ENCODE measurements at places on chromosomes 2 and 18.

- no peak for DNase-seq
Observed at GRCh38 chr2:197078535-197078934, 152.0 kb upstream of the PGAP1 start.

- DNase-seq: no peak
Observed at GRCh38 chr18:43627848-43628530, 350.7 kb upstream of the SYT4 start.

DNA sequence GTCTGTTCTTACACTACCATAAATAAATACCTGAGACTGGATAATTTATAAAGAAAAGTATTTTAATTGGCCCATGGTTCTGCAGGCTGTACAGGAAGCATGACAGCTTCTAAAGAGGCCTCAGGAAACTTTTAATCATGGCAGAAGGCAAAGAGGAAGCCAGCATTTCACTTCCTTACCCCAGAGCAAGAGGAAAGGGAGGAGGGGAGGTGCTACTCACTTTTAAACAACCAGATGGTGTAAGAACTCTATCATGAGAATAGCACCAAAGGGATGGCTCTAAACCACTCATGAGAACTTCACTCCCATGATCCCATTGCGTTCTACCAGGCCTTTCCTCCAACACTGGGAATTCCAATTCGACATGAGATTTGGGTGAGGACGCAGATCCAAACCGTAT is 344.4 kb upstream of the SLC39A10 start:
- no peak for DNase-seq

DNA sequence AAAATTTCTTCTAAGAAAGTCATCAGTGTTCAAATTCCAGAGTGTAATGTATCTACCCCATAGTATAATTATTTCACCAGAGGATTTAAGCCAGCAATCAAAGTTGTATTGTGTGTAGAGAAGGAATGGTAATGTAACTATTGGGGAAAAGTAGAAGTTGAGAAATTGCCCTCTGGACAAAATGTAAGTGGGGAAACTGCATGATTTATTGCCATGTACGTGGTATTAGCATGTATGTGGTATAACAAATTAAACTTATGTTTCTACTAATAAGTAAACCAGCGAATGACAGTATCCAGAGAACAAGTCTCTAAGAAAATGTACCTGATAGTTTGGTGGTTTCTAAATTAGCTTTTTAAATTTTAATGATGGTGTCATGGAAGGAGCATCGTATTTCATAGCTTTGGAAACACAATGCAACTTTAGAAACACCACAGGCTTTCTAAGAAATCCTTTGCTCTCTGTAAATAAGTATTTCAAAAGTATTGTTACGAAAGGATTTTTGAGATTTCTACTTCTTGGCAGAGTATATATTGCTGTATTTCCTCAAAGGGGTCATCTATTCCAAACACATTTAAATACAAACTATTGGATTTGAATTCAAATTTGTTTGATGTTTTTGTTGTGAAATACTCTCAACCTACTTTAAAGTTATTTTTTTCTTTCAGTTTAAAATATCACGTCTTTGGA is 1018.9 kb upstream of the ZEB2 start:
- no peak for DNase-seq

GRCh38 chr2:140349695-140350094 is 1569.5 kb upstream of the NXPH2 start:
- DNase-seq: no peak

GRCh38 chr2:215811409-215812345 is 201.7 kb downstream of the MREG start:
- DNase-seq: no peak

GRCh38 chr2:134021830-134022524 is 231.9 kb upstream of the MGAT5 start:
- no peak for DNase-seq

DNA sequence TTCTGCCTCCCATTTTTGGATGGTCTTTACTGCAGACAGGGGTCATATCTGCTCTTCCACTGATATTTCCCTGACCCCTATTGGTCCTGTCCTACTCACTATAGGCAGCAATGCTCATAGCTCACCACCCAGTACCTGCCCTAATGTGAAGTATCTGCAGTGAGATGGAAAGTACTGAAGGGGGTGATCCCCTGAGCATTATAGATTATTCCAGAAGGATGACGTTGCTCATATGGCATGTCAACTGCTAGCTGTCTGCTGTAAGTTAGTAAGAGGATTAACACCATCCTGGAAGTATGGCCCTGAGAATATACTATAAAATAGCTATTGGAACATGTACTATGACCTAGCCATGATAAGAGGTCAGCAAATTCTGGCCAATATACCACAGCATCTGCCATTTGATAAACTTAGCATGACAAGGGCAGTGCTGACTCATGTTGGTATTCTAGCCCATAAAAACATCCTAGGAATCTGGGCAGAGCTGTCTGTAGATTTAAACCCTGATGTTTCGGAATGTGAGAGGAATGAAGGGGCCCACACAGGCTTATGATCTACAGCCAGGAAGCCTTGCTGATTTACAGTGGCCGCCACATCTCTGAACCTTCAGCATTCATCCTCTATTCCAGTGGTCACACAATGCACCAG is 451.4 kb downstream of the TNS1 start:
- no peak for DNase-seq

- no peak for DNase-seq
Observed at GRCh38 chr2:237147317-237147716, 61.6 kb downstream of the COPS8 start.

- DNase-seq: no peak
Observed at GRCh38 chr2:32611366-32611765, 16.5 kb upstream of the TTC27 start.

DNA sequence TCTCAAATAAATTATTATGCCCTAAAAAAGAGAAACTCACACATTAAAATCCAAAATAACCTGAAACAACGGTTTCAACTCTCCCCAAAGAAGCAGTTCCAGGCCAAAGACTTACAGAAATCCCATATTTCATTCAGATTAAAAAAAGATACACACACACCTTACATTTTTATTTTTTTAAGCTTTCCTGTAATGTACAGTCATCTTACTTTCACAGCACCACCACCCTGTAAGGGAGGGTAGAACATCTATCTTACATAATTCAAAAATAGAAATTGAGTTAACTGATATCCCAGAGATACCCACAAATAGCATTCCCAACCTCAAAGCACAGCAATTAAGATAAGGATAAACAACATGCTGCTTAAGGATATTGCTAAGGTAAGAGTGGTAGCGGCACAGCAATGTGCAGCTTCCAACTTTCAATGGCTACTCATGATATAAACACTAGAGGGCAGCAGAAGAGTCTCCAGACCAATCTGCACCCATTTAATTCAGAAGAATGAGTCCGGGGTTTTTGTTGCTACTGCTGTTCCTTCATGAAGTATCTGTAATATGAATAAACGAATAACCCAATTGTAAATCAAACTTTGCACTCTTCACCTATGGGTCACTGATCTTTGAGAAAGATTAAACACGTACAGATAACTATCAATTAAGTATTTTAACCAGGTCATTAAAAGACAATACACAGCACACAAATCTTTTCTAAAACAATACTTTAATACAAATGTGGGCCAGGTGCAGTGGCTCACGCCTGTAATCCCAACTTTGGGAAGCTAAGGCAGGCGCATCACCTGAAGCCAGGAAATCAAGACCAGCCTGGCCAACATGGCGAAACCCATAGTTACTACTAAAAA is 11.3 kb downstream of the GFPT1 start:
- DNase-seq: no peak

DNA sequence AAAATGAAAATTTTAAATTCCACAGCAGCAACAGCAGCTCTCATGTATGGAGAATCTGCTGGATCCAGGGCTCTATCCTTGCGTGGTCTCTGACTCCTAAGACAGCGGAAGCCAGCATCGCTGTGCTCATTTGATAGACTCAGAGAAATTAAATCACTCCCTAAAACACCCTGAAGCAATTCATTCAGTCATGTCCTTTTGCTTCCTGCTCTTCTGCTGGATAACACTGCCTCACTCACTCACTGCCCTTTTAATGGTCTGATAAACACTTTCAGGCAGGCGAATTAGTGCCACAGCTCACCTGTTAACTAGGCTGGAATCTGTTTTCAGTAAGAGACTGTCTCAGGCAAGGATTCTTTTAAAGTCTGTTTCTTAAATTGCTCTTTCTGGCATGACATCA is 10.0 kb downstream of the WIPF1 start:
- no peak for DNase-seq

- DNase-seq: no peak
Observed at GRCh38 chr2:190746971-190747761, 98.3 kb downstream of the NAB1 start.

- DNase-seq: no peak
Observed at GRCh38 chr18:34723143-34723542, 13.0 kb downstream of the DTNA start.

DNA sequence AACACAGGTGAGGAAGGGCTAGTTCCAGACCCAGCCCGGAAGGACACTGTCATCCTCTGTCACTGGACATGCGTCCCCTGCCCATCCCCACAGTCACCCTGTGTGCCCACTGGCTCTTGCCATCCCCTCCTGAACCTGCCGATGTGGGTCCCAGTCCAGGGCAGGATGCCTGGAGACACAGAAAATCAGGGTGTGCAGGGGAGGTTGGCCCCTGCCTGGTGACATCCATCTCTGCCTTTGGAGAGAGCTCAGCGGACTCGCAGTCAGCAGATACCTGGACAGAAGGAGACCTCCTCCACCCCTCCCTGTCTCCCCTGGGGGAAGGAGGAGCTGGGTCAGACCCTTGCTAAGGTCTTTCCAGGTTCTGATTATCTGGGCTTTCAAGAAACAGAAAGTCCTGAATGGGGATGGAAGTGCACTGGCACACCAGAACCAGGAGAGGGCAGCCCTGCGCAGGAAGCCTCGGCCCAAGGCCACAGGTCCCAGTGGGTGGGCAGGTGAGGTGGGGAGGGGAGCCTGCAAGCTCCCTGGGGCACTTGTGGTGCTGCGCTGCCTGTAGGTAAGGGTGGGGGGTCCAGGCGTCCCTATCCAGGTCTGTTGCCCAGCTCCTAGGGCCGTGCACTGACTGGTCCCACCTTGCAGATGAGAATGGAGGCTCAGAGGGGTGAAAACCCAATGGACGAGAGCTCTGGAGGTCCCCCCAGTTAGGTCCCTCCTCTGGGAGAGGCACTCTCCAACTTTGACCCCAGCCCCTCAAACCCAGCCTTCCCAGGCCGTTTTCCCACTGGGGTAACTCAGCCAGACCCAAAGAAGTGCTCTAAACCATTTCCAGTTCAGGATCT is 9.7 kb upstream of the OTOS start:
- DNase-seq: no peak

- DNase-seq: no peak
Observed at GRCh38 chr2:220736778-220737177, 835.3 kb downstream of the EPHA4 start.

DNA sequence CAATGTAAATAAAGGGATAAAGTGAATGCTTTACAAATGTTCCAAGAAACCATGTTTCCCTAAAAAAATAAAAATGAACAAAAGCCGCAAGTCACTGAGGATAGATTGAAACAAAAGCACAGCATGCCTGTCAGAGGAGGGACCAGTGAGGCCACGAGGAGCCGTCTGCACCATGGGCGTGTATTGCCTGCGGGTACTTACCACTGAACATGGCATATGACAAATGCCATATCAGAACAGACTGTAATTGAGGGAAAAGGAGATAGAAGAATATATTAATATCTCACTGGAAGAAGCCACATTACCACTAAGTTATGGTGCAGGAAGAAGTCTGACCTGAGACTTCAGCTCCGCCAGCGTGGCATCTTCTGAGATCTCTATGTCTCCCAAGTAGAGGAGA is 75.8 kb downstream of the USP40 start:
- no peak for DNase-seq

GRCh38 chr18:36895606-36896005 is 66.7 kb downstream of the KIAA1328 start:
- no peak for DNase-seq

DNA sequence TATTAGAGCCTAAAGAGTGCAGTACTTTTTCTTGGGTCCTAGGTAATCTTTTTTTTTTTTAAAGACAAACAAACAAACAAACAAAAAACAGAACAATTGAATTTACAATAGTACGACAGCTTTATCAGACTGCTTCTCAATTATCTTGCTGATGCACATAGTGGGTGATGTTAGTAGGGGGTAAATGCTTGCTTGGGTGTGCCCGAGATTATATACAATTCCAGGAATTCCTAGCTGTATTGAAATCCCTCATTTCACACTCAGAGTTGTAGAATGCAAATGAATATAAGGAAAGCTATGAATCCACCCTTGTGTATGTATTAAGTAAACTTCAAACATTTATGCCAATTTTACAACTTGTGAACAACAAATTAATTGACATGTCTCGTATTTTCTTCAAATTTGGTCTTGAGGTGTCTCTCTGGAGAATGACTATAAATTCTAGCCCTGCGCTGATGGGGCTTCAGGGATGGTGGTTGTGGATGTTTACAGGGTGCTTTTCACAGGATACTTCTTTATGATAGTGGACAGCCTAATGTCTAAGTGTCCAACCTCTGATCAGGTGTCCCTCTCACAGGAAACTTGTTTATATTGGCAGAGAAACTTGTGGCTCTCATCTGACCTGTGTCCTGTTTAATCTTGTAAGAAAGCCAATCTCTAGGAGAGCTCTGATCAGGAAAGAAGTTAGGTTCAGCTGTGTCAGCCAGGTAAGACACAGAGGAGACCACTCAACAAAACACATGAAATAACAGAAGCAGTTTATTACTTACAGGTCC is 61.9 kb upstream of the SLC39A10 start:
- no peak for DNase-seq

DNA sequence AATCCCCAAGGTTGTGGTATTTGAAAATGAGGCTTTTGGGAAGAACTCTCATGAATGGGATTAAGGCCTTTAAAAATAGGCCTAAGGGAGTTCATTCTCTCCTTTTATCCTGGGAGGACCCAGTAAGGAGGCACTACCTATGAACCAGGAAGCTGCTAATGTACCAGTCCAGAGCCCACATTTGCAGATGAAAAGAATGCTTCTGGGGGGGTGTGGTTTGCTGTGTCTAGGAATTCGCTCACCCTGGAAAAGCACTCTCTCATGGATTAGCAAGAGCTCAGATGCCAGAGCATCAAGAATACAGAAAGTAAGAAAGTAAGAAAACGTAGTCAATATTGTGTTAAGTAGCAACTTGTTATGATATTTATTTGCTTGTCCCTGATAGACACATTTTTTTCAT is 785.7 kb upstream of the GYPC start:
- no peak for DNase-seq

GRCh38 chr2:112757265-112757664 is 7.1 kb downstream of the CKAP2L start:
- no peak for DNase-seq

DNA sequence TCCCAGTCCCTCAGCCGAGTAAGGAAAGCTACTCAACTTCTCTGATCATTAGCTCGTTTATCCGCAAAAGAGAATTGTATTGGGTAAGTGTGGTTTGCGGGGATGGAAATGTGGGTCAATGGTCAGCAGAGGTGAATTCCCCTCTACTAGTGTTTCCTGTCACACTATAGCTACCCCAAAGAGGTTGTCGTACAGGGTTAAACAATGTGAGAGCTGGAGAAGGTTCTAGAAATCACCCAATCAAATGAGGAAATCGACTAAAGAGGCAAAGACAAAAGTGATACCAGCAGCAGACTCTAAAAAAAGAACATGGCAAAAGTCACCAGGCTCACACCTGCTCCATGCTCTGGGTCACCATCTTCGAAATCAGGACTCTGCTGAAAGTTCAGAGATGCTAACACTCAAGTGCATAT is 144.7 kb upstream of the ITGA4 start:
- DNase-seq: no peak

All from activated CD4-positive, CD25-positive, alpha-beta regulatory T cell (primary cell).